ENCODE measurements at places on chromosomes 3 and 15.

GRCh38 chr3:5758699-5759098, 571.2 kb downstream of the EDEM1 start:
- no peak for DNase-seq

GRCh38 chr3:64687781-64688604, at the start of gene ADAMTS9:
Gene ADAMTS9 (minus strand): TSS chr3:64688000. CDS start chr3:64687657, 343 bp downstream.
- no peak for DNase-seq

DNA sequence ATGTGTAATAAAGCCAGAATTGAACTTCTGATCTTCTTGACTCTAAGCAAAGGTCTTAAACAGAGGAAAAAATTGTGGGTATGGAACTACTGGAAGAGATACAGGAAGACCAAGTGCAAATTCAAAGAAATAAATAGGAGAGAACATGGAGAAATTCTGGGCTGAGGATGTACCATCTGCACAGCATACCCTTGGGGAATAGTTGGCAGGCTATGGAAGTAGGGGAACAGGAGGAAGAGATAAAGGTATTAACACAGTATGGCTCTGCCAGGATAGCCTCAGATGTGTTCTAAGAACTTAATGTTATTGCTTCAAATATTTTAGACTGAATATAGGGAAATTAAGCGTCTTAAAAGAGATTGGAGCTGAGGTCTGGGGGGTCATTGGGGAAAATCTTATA, 485.4 kb downstream of the CNTN3 start:
- DNase-seq: no peak

DNA sequence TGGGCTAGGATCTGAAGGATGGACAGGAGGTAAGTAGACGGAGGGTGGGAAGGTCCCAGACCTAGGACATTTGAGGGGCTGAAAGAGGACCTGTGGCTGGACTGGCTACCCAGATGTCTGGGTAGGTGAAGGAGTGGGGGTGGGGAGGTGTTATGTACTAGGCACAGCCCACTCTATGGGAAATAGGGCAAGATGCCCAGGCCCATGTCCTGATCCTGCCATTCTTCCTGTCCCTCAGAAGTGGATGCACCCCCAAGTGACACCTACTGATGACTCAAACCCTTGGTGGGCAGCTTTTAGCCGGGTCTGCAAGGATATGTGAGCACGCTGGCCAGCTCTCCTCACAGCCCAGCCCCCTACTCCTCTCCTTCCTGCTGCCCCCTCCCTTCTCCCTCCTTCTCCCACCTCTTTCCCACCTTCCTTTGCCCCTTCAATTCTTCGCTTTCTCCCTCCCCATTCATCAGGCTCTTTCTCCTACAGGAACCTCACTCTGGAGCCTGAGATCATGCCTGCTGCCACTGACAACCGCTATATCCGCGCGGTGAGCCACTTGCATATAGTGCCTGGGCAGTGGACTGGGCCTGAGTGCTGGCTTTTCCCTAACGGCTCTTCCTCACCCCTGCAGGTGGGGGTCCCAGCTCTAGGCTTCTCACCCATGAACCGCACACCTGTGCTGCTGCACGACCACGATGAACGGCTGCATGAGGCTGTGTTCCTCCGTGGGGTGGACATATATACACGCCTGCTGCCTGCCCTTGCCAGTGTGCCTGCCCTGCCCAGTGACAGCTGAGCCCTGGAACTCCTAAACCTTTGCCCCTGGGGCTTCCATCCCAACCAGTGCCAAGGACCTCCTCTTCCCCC, 5.2 kb downstream of the ACY1 start:
- no peak for DNase-seq

GRCh38 chr3:68874551-68875348, 57.6 kb downstream of the TAFA4 start:
- DNase-seq: no peak

GRCh38 chr15:44029003-44029402, 166.1 kb downstream of the FRMD5 start:
- DNase-seq: no peak

DNA sequence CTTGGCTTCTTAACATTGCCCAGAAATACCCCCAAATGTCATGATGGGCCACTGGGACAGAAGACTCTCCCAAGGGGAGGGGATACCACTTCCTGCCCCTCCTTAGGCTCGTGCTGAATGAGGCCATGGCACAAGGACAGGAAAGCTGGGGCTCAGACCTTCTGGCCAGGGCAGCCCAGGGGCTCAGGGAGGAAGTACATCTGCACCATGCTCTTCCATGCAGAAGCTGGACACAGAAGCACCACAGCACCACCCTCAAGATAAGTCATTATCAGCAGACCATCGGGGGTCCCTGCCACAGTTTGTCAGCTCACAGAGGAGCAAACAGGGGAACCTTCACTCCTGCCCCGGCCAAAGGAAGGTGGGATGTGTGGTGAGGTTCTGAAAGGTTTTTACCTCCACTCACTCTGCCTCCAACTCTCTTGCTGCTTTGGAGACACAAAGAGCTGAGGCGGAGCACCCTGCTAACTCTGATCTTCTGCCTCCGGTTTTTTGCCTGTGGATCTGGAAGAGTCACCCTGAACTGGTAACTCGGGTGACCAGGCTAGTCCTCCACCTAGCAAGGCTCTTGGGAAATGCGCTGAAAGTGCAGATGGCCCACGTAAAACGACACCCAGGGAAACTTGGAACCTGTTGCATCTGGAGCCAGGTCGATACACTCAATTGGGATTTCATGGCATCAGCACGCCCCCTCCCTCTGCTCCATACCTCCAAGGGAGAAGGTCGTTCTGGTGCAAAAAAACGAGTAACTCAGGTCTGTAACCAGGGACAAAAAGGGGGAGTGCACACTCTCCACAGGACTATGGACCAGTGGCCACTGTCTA, 8.3 kb downstream of the BMF start:
- no peak for DNase-seq

DNA sequence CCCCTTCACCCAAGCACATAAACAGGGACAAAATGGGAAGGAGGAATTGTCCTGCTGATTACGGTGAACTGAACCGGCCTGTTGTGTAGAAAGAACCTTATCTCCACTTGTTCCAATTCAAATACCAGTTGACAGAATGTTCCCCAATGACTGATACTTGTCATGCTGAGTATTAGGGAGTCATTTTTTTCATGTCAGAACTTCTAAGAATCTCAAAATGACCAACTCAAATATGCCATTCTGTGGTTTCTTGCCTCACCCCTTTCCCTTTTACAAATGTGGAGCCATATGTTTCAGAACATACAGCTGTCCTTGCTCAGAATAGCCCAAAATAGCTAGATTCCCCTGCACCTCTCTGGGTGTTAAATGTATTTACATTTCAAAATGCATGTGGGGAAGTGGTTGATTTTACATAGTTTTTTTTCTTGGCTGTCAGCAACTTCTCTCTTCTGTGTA, 405.9 kb upstream of the TBL1XR1 start:
- DNase-seq: no peak

DNA sequence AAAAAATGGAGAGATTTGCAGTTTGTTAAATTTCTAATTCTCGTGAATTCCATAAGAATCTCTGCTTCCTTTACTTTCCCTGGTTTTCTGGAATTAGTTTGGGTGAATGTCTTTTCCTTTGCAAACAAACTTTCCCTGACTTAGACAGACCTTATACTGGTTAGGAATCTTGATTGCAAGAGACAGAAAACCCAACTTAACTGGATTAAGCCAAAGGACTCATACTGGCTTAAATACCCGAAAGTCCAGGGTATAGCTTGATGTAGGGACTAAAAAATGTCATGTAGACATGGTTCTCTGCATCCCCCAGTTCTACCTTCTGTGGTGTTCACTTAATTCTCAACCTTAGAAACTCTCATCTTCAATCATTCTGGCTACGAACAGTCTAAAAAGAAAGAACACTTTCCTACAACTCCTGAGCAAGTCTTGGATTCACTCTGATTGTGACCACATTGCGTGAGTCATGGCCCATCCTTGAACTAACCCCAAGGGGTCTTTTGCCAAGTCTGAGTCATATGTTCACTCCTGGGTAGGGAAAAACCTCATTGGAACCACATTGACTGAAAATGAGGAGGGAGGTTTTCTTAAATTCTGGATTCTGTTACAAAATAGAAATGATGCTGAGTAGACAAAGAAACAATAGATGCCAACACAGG, 136.0 kb upstream of the DAZL start:
- DNase-seq: no peak

DNA sequence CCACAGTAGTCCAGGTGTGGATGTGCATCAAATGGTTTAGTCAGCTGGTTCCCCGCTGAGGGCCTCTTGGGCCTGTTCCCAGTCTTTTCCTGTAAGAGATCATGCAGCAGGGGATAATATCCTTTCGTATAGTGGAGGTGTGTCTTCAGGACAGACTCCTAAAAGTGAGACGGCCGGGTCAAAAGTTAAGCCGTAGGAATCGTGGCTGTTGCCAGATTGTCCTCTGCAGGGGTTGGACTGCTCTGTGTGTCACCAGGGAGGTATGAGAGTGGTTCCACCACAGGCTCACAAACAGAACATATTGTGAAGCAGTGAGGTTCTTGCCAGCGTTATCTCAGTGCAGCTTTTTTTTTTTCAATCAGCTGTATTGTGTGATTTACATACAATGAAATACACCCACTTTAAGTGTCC, 95.0 kb downstream of the VGLL4 start:
- no peak for DNase-seq

DNA sequence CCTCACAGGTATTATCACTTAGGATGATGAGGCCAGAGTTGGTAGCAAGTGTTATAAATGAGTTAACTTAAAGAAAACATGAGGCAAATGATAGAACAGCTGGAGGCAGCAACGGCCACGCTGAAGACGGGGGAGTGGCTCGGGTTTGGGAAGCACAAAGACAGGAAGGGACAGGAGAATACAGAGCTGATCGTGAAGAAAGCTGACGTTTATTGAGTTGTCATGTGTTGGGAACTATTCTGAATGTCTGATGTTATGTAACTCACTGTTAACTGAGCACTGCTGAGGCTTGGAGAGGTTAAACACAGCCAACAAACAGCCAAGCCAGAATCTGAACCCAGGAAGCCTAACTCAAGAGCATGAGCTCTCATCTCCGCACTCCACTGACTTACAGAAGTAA, 42.3 kb downstream of the FGD5 start:
- no peak for DNase-seq

GRCh38 chr3:196788528-196788927, 48.9 kb downstream of the PAK2 start:
- no peak for DNase-seq

DNA sequence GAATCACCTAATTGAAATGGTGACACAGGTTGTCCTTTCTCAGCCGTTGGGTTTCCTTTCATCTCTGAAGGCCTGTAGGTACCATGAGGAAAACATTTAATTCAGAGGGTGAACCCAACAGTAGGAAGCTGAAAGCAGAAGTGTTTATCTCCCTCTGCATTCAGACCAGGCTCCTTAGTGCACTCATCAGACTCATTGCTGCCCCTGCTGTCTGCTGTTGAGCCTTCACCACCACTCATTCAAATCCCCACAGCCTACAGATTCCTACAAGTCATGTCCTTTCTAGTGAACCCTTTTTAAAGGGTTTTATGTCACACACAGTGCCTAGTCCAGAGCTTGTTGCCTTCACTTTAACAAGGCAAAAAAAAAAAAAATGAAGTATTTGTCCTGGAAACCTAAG, 13.4 kb downstream of the WDR48 start:
- peak; percentile 26 for DNase-seq

DNA sequence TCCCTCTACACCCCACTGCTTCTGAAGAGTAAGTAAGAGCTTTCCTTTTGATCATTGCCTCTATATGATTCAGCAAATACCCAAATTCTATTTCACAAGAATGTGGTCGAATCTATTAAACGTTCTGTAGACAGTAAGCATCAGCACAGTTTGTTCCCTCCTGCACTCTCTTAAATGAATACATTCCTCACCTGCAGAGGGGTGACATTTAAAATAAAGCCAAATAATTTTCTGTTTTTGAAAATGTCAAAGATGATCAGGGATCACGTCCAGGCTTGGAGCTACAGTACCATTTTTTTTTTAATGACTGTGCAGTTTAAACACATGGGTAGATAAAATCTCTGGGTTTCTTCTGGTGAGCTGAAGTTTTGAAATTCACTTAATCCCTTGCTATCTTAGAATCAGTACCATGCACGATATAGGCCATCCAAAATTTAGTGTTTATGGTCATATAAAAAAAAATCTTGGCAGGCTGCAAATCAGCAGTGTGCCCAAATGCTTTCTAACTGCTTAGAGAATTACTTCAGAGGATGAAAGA, 12.8 kb downstream of the PYDC2 start:
- no peak for DNase-seq

DNA sequence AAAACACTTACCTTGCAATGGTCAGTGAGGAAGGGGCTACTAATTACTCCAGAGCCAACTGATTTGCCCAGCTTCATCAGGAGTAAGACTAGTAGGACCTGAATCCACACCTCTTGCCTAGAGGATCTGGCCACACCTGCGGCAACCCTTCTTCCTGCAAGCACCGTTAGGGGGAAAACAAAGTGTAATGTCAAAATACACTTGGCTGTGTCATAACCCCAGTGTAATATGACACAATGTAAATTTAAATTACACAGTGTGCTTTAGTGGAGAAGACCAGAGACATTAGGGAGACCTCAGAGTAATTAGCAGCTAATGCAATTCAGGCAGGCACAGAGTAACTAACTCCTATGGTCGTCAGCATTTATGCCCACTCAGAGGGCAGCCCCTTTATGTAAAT, 308.5 kb upstream of the ARRDC4 start:
- DNase-seq: no peak

DNA sequence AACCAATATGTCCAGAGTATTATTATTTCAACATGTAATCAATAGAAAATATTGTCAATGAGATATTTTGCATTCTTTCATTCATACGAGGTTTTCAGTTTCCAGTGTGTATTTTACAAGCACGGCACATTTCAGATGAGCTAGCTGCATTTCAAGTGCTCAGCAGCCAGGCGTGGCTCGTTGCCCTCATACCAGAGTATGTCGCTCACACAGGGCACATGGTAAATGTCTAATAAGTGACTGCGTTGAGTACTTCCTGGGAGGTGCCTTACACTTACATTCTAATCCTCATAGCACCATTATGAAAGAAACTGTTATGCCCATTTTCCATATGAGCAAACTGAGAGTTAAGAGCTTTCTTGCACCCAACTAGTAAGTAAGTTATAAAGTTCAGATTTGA, 47.4 kb downstream of the TMEM266 start:
- DNase-seq: no peak

GRCh38 chr3:59775106-59775505, 725.3 kb upstream of the CFAP20DC start:
- DNase-seq: no peak

GRCh38 chr3:123025642-123026521, 1.7 kb downstream of the SEMA5B start:
- no peak for DNase-seq

Measured in CD4-positive, alpha-beta T cell treated with Interleukin-2 at 100 ng/mL for 4 hours (primary cell).